ENCODE measurements at places on chromosomes 13 and 19.

DNA sequence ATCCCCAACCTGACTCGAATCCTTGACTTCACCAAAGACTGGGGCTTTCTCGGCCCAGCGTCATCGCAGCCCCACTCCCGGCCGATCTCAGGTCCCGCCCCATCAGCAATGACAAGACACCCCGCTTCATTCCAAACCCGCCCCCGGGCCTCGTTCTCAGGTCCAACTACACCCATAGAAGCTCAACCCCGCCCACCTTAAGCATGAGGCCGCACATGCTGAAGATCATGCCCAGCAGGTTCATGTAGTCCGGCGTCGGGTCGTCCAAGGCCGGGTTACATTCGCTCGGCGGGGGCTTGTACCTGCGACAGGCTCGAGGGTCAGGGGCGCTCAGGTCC lies 2.3 kb downstream of the WDR83 start:
- DNase-seq = peak; percentile 57

DNA sequence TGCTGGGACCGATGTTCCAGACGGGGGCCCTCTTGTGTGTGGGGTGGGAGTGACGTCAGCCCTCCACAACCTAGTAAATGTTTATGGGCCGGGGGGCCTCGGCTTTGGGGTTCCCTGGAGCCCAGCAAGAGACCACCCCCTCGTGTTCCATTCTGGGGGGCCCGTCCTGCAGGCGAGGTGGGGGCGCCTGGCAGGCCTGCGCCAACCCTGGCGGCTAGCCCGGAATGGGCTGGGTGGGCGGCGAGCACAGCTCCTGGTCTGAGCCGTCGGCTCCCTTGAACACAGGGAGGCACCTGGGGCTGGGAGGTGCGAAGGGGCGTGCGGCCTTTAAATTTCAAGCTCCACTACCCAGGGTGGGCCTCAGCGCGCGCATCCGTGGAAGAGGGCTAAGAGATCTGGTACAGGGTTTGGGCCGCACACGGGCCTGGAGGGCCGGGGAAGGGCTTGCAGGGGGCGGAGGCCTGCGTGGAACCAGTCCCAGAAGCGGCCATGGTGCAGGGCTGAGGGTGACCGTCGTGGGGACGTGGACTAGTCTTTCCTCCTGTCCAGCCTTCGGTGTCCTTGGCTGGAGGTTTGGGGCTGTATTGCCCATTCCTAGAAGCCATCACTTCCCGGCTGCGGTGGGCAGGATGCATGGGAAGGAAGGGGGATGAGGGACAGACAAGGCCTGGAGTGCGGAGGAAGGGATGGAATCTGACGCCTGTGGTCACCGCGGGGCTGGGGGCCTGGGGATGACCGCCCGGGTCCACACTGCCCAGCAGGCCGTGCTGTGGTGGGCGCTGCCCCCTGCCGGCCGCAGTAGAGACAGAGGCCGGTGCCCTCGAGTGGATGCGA lies 11.4 kb downstream of the NDUFA11 start:
- no peak for DNase-seq

DNA sequence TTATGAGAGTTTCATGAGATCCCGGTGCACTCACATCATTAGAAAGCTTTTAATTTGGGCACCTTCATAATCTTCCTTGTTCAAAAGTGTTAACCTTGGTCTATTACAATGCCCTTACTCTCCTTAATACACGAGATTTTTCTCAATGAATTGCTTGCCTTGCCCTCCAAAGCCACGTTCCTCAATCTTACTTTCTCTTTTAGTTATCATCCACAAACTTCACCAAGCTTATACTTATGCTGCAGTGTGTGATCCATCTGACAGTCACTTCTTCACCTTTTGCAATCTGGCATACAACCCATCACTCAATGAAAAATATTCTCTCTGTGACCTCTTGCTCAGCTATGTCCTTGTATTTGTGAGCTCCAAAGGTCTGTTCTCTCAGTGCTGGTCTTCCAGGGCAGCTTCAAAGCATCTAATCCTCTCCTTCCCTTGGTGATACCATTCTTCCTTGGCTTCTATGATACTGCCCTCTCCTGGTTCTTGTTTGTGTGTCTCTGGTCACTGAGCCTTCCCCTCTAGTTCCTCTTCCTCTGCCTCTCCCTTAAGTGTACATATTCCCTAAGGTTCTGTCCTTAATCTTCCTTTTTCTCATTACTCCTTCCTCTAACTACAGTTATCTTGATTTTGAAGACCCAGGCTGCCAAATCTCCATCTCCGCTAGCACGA lies 202.2 kb upstream of the STARD13 start:
- no peak for DNase-seq

GRCh38 chr19:46555628-46556280 lies 45.4 kb upstream of the CALM3 start:
- no peak for DNase-seq

GRCh38 chr19:53365899-53366493 lies 491 bp downstream of the ZNF525 start:
- DNase-seq = peak; percentile 22

DNA sequence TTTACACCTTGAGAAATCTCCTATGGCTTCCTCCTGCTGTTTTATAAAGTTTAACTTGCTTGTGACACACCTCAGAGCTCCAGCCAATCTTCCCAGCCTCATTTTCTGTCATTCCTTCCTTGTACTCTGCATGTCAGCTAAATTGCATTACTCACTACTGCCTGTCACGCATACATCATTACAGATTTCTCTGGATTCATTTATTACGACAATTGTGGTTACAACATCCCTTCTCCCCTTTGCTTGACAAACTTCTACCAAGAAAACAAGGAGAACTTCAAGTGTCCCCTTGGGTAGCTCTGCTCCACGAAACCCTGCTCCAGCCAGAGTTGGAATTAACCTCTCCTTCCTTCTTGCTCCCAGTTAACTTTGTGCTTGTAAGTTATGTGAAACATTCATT lies 22.0 kb upstream of the GPR18 start:
- no peak for DNase-seq

DNA sequence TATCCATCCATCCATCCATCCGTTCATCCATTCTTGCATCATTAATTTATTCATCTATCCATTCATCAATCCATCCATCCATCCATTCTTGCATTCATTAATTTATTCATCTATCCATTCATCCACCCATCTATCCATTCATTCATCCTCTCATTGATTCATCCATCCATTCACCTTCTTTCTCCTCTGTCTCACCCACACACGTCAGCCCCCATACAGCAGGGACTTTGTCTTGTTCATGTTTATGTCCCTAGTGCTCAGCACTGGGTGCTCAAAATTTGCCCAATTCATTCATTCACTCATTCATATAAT lies 683 bp upstream of the AP1M2 start:
- no peak for DNase-seq

DNA sequence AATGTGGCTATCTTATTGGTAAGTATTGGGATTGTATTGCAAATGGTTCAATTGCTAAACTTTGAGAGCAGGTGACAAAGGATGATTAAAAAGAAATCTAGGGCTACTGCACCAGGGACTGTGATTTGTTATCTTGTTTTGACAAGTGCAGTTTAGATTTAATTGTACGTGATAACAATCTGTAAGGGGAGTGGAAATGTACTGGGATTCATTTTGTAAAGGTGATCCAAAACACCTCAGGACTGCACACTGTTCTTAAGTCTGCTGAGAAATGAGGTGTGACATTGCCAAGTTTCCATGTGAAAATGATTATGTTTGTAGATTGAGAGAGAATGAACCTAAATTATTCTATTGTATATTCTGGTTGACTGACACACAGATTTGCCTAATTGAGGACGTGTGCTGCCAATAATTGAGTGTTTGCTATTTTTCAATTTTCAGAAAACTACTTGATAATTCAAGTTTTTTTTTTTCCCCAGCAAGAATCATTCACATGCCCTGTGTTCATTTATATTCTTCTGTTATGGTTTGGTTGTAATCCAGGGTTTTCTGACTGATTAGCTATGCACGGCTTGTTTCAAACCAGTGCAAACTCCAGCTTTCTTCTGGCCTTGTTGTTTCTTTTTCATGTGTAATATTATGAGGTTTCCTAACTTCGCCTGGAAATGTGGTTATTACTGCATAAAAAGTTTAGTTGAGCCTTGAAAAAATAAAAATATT lies 308.0 kb downstream of the OLFM4 start:
- no peak for DNase-seq

DNA sequence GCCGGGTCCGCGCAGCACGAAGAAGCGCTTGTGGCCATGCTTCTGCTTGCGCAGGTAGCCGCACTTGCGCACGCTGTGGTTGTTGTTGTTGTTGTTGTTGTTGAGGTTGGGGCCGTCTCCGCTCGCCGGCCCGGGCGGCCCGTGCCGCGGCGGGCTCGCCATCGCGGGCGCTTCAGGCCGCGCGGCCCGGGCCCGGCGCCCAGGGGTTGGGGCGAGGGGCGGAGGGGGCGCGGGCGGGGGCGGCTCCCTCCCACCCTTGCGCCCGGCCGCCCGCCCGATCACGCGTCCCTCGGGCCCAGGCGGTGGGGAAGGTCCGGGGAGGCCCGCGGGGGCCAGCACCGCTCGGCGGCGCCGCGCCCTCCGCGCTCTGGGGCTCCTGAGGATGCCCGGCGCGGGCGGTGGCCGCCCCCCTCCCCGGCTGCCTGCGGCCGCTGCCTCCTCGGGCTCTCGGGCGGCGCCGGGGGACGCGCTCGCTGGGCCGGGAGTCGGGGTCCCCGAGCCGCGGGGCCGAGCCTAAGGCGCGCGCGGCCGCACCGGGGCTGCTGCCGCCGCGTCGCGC lies 412 bp downstream of the IRS2 start:
- no peak for DNase-seq

GRCh38 chr19:44620667-44621066 lies 7.3 kb downstream of the IGSF23 start:
- no peak for DNase-seq

DNA sequence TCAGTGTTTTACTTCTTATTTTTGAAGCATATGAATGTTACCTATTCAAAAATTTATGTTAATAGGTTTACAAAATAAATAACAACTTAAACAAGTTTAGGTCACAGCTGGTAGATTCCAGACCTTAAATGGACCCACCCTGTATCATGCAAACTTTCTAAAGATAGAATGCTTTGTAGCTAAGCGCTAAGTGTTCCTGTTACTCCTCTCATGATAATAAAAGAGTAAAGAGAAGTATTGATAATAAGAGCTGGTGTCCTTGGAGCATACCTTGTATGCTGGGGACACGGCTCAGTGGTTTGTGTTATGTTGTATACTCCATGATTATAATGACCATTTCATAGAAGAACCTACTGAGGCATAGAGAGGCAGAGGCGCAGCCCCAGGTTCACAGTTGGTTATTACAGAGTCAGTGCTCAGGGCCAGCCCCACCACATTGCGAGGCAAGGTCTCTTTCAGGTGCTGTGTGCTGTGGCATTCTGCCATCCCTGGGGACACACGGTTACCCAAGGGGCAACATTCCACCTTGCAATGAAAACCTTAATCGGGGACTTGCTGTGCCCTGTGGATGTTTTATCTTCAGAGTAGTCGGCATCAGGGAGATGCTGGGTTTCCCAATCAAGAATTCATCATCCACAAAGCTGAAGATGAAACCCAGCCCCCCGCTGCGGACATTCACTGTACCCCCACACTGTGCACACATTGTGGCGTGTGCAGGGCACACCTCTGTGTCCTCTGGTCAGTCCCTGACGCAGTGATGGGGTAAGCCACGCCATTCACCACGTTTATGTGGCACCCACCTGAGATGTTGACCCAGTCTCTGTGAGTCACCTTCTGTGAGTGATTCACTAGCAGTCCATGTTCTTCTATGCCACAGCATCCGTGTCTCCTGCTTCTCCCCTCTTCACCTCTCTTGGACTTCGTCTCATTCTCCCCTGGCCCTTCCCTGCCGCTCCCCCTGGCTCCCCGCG lies 186.7 kb downstream of the COL4A1 start:
- no peak for DNase-seq

DNA sequence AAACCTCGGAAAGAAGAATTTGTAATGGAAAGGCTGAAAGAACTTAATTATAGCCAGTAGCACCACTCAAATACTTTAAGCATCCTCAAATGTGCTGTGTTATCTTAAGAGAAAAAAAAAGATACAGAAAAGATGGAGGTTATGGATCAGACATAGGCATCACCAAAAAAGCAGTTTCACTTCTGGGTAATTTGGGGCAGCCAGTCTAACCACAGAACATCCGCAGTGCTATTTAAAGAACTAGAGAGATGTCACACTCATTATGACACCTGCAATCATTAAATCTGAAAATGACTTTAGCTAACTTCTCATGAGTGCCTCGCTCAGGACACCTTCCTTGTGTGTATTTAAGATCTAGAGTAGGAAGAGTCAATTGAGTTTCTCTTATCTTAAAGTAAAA lies 211.8 kb downstream of the RBM26 start:
- DNase-seq = peak; percentile 4

- no peak for DNase-seq
Measured at GRCh38 chr13:32737679-32738078, 151.4 kb downstream of the PDS5B start.

- no peak for DNase-seq
Measured at GRCh38 chr19:47650700-47651099, 41.8 kb downstream of the BICRA start.

DNA sequence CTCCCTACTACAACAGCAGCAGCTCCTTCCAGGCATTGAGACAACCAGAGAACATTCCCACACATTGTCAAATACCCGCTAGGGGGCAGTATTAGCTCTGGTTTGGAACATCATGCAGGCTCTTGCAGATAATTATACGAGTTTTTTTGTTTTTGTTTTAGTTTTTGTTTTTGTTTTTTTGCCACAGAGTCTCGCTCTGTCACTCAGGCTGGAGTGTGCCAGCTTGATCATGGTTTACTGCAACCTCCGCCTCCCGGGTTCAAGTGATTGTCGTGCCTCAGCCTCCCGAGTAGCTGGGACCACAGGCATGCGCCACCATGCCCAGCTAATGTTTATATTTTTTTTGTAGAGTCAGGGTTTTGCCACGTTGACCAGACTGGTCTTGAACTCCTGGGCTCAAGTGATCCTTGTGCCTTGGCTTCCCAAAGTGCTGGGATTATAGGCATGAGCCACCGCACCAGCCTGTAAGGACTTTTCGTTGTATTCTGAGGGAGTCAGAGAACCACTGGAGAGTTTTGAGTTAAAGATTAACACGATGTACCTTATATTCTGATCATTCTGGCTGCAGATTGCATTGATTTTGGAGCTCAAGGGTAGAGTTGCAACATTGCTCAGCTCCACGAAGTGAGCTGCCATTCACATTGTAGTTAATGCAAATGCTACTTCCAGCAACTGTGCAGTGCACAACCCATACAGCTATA lies 41.7 kb upstream of the CEACAM20 start:
- peak; percentile 23 for DNase-seq

- DNase-seq = peak; percentile 3
Measured at GRCh38 chr13:25037057-25037813, 58.7 kb upstream of the PABPC3 start.

- DNase-seq = no peak
Measured at GRCh38 chr19:7544626-7545025, 9.1 kb downstream of the PNPLA6 start.

DNA sequence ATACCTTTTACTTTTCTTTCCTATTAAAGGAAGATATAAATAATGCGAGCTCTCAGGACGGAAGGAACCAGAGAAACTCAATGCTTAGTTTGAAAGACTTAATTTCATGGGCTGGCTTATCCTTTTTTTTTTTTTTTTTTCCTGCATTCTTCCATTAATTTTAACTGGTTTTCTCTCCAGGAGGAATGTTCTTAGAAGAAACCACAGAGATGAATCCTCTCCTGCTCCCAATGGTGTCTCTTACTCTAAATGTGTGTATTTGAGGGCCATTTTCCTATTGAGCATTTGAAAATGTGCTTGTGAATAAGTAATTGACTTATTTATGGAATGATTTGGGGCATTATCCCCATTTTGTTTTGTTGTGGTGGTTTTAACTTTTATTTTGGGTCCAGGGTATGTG lies 494.9 kb downstream of the FOXO1 start:
- DNase-seq = no peak

Measured in activated T-cell treated with anti-CD3 and anti-CD28 coated beads for 48 hours (primary cell).